SW480 (cell line): ENCODE measurements at places on chromosomes 7 and 10.

DNA sequence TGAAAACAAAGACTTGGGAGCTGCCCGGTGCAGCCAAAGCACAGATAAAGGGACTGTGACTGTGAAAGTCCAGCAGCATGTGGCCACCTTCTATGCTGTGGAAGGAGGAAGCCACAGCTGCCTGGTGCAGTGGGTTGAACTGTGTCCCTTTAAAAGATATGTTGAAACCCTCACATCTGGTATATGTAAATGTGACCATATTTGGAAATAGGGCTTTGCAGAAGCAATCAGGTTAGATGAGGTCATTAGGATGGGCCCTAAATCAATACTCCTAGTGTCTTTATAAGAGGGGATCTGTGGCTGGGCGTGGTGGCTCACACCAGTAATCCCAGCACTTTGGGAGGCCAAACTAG lies 136.9 kb downstream of the GLI3 start:
- DNase-seq, result no peak

GRCh38 chr7:6705959-6706665 lies 635 bp downstream of the ZNF12 start:
- peak; percentile 57 for DNase-seq

DNA sequence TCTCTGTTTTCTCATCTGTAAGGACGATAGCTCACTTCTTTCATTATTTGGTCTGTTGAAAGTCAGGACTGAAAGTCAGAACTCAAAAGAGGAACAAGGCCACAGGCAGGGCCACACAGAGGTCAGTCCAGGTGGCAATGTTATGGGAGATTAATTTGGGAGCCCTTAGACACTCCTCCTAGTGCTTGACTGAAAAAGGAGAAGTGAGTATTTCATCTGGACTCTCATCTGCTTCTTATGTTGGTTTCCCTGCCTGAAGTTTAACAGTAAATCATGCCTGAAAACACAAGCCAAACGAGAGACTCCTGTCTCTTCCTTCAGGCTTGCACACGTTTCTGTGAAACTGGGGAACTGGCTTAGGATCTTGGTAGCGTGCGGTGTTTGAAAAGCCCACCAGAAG lies 248.5 kb downstream of the BUB3 start:
- no peak for DNase-seq

DNA sequence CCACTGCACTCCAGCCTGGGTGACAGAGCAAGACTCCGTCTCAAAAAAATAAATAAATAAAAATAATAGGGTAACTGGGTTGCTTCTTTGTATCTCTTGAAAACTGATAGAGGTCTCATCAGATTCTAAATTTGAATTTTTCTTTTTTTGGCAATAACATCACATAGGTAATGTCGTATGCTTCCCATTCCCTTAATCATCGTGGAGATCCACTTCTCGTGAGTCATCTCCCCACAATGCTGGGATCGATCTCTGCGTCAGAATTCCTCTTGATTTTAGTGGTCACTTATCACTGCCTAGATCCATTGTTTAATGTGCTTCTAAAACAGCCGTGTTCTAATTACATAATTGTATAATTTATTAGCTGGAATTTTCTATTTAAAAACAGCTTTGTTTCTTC lies 70.5 kb upstream of the DNAJB6 start:
- DNase-seq, result no peak

DNA sequence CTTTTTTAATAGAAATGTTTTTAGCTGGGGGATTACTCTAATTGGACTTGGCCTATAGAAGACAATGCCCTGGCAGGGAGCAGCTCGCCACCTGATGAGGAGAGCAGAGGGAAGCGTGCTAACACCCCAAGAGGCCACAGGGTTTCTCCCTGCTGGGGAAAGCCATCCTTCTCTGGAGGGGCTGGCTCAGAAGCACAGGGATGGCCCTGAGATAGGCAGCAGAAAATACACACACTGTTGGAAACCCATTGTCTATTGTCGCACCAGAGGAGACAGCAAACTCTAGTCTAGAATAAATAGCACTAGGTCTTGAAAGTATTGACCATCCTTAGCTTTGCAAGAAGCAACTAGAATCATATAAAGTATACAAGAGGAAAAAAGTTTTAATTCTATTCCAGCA lies 5.4 kb downstream of the COBL start:
- DNase-seq, result no peak
